Effector CD4-positive, alpha-beta T cell (primary cell): ENCODE measurements at places on chromosomes 12 and 14.

DNA sequence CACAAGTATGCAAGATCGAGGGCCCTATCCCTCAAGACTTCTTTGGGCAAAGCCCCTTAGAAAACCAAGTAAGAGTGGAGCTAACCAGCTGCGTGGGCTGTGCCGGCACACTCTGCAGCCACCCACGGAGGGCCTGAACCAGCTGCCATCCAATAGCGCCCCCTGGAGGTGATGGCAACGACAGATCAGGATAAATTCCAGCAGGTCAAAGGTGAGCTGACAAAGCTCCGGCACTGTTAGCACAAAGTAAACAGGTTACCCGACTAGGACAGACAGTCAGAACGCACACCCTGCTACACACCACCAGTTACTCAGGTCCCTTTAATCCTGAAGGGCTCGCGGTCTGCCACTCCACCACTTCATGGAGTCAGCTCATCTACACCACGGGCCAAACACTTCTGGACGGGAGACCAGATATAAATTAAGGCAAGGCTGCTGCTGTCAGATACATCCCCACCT lies 4.9 kb downstream of the ZBTB39 start:
- DNase-seq = peak; percentile 69

- no peak for DNase-seq
Measured at GRCh38 chr14:32200368-32201192, 1.3 kb upstream of the RNU6-7 start.

- no peak for DNase-seq
Measured at GRCh38 chr14:55123852-55124639, 5.0 kb upstream of the LGALS3 start.

DNA sequence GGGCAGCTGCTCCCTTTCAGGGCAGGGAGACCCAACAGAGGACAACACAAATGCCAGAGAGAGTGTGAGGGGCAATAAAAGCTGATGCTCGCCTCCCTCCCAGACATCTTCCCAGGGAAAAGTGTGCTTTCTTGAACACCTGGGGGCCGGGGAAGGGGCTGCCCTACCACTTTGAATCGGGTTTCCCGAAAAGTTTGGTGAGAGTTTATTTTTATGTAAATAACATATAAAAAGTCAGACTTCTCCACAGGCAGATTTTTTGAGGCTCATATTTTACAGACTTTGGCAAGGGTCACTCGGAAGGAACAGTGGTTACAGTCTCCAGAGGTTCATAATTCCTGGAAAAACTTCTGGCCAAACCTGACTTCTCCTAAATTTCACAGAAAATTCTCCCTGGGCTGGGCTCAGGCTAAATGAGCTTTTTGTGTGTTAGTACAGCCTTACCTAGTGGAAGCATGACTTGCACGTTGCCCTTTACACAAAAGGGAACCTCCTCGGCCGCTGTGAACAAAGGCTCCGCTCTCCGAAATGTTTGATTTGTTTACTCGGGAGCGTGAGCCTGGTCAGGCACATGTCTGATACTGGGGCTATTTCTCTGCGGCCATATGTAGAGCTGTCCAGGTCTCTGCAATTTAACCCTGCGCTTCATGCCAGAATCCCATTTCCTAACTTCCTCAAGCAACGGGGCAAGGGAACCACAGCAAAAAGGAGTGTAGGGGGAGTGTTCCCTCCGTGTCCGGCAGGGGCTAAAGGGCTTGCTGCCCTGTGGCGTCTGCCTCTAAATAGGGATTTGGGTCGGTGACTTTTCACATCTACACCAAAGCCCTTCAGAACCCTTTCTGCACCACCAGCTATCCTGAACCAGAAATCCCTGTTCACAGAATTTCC lies 3.4 kb downstream of the RTL1 start:
- no peak for DNase-seq

DNA sequence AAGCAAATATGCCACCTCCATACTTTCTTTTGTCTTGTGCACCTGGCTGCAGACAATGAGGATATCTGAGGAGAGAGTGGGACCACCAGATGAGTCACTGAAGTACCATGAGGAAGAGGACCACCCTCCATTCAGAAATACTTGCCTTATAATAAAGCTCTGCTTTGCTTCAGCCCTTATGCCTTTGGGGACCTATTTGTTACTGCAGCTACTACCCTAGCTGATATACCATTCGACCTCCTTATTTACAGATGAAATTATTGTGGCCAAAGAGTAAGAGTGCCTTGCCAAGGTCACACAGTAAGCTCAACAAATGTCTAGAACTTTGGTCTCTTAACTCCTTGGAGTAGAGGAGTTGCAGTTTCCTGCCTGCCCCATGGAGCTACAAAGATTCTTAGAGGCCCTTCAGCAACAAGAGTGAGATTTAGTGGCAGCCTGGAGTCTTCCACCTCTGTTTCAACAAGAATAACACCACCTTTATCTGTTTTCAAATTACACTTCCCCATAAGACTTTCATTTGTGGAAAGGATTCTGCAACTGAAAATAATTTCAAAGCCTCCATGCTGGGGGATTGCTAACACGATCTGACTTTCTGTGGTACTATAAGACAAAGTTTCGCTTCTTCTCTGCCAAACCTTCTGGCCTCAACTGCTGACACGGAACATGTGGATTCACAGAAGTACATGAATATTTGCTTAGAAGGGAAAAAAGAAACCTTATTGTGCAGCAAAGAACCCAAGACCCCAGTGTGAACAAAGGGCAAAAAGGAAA lies 3.6 kb downstream of the CMKLR1 start:
- no peak for DNase-seq

DNA sequence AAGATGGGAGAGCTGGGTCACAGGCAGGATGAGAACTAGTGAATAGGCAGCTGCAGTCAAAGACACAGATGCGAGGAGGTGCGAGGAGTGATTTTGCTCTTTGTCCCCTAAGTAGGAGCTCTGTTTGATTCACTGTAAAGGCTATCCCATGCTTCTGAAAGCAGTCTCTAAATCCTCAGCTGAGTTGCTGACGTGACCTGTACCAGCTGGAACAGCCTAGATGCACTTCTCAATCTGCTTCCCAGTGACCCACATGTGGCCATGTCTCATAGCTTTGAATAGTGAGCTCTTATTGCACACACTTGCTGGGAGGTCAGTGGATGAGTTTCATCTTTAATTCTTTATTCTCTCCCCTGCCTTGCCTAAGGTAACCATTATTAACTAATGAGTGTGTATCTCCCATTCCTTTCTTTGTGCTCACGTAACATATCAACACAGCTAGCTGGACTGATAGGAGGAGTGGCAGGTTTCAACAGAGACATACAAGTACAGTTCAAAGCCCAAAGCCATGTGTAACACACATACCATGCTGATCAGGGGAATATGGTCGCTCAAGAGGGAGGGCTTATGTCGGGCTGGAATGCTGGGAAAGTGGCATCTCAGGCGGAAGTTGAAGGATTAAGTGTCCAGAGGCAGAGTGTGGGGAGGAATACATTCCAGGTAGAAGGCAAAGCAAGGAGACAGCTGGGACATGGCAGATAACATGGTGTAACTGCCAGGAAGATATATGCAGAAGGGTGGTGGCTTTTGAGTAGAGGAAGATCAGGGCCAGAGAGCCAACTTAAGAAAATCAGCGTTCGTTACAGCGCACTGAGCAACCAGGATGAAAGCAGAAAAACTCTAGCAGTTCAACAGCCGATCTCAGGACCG lies 15.4 kb upstream of the YY1 start:
- DNase-seq = no peak

GRCh38 chr12:1344245-1344644 lies 250.1 kb downstream of the FBXL14 start:
- no peak for DNase-seq

DNA sequence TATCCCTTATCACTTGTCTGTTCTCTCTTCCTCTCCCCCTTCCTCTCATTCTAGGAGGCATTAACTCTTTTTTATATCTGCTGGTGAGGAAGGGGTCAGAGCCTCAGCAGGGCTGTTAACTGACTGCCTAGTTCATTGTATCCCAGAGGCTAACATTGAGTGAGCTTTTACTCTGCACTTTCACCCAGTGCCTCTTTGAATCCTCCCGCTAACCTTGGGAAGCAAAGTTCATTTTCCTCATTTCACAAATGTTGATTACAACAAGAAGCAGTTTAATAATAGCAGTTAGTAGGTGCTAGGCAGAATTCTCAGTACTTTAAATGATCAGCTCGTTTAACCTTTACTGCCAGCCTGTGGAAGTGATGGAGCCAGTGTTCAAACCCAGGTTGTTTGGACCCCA lies 75.5 kb downstream of the POLR3B start:
- no peak for DNase-seq

- no peak for DNase-seq
Measured at GRCh38 chr12:56256326-56256960, 1.7 kb downstream of the ANKRD52 start.

DNA sequence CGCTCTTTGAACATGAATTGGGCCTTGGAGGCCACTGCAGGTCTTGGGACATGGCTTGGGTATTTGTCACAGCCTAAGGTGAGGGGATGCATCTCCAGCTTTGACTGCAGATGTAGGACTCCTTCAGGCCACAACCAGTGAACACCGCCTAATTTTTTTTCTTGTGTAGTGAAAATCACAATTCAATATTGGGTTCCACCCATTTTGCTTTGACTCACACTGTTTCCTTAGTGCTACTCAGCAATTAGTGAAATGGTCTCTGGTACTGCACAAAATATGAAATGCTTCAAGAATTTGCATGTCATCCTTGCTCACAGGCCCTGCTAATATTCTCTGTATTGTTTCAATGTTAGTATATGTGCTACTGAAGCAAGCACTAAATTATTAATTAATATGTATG lies 12.5 kb downstream of the TMEM253 start:
- DNase-seq = no peak

DNA sequence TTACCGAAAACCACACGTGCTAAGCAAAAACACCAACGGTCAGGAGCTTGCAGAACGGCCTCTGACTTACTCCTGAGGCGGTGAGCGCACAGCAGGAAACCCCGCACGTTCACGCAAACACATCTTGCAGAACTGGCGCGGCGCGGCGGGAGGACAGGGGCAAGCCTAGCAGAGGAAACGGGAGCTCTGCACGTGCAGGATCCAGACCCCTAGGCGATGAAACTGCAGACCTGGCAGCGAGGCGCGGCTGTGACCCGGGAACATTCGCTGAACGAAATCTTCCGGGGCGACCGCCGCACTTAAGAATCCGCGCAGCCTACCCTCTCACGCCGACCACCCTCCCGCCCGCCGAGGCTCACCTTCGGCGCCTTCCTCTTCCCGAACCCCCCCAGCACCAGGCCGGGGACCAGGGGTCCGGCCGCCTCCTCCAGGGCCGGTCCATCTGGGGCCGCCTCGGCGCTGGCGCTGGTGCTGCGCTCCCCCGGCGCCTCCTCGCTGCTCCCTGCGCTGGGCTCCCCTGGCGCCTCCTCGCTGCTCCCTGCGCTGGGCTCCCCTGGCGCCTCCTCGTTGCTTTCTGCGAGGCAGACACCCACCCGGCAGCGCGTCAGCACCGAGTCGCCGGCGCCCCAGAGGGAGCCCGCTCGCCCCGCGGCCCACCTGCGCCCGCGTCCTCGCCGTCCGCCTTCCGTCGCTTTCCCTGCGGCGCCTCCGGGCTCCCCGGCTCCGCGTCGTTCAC lies 615 bp downstream of the DDX51 start:
- DNase-seq = peak; percentile 30

DNA sequence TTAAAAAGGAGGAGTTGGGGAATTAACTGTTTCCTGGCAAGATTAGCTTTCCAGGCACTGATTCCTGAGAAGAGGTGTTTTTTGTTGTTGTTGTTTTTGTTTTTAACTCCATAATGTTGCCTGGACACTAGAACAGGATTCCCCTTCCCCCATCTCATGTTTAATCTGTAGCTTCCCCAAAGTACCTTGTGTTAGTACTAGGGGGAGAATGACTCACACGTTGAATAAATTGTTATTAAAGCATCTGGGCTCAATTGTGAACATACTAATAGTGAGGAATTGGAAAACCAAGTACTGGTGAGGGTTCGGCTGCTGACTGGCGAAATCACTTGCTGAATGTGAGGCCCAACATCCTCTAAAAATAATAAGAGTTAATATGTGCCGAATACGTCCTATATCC lies 1.3 kb upstream of the GNG2 start:
- DNase-seq = no peak

- DNase-seq = no peak
Measured at GRCh38 chr12:65916991-65917695, 92.9 kb downstream of the HMGA2 start.

DNA sequence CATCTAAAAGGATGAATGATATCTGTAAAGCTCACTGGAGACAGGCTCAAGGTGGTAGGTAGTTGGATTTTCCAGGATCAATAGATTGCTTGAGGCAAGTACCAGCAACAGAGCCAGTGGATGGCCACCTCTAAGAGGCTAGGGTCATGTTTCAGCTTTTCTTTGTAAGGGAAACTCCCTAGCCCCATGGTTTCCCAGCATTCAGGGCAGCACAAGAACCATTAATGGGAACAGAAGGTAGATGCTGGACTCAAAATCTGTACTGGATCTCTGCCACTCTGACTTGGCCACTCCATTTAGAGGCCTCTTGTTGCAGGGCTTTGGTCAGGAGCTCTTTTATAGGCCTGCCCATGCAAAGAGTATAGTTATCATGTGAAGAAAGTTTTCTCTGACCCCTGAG lies 76.1 kb upstream of the DYRK2 start:
- no peak for DNase-seq

- no peak for DNase-seq
Measured at GRCh38 chr12:91732086-91732485, 413.6 kb downstream of the BTG1 start.

DNA sequence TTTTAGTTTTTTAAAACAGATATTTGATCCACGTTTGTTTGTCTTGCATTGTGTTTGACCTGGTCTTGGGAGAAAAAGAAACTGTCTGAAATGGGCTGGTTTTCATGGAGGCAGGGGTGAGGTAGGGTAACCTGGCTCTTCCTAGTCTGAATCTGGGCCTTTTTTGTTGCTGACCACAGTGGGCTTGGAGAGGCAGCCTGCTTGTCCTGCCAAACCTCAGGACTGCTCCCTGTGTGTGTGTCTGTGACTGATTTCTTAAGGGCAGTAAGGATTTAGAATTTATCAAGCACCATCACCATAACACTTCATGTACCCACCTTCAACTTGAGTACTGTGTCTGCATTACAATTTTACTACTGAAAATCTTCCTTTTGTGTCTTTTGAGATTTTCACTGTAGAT lies 28.5 kb downstream of the DAAM1 start:
- DNase-seq = no peak

DNA sequence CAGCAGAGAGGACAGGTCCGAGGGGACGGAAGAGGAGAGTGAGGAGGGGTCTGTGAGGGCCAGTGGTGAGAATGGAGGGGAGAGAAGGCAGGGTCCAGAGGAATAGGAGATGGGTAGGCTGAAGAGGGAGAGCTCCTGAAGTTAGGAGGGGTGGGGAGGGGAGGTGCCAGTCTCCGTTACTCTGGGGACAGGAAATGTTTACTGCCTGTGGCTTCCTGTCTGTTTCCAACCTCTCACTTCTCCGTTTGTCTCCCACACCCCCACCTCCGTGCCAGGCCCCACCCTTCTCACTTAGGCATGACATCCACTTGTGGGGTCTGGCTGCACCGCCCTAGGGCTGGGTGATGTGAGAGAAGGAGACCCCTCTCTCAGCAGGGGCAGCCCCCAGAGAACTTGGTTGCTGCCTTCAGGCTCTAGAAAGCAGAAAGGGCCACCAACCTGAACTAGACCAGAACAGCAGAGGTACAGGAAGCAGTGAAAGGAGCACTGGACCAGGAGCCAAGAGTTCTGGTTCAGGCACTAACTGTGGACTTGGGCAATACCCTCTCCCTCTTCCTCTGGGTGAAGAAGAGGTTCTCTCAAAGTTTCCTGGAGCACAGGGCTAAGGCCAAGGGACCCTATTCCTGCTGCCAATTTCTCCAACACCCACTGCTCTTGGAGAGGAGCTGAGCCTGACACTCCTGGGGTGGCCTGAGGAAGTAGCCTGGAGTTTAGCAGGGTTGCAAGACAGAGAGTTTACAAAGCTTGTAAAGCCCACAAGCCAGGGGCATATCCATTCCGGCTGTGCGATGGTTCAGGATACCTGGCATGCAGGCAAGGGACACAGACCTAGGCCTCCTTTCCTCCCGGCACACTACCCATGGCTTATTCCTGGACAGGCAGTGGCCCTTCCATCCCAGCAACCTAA lies 5.5 kb downstream of the ITGA5 start:
- DNase-seq = peak; percentile 82
